ENCODE measurements at places on chromosomes 1 and 21. TPM values are rescaled to one million over a fixed set of nuclear protein-coding genes. Genes with fewer than 3 reads are reported as not detected.
A peak's percentile ranks its signal among the peaks of the same experiment; 100 is the strongest.

DNA sequence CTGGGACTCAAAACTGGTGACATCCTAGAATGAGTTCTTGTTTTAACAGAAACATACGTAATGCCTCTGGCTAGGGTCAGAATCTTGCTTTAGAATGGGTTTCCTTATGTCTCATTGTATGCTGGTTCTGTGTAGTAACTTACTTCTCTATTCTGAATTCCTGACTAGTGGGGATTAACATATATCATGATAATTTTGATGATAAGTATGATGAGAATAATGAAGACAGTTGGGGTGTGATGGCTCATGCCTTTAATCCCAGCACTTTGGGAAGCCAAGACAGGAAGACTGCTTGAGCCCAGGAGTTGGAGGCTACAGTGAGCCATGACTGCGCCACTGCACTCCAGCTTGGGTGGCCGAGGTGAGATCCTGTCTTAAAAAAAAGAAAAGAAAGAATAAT is 31.7 kb upstream of the CDC42BPA start:
- no peak for DNase-seq

The TENT5C gene
- total RNA-seq: 6.2 TPM

DNA sequence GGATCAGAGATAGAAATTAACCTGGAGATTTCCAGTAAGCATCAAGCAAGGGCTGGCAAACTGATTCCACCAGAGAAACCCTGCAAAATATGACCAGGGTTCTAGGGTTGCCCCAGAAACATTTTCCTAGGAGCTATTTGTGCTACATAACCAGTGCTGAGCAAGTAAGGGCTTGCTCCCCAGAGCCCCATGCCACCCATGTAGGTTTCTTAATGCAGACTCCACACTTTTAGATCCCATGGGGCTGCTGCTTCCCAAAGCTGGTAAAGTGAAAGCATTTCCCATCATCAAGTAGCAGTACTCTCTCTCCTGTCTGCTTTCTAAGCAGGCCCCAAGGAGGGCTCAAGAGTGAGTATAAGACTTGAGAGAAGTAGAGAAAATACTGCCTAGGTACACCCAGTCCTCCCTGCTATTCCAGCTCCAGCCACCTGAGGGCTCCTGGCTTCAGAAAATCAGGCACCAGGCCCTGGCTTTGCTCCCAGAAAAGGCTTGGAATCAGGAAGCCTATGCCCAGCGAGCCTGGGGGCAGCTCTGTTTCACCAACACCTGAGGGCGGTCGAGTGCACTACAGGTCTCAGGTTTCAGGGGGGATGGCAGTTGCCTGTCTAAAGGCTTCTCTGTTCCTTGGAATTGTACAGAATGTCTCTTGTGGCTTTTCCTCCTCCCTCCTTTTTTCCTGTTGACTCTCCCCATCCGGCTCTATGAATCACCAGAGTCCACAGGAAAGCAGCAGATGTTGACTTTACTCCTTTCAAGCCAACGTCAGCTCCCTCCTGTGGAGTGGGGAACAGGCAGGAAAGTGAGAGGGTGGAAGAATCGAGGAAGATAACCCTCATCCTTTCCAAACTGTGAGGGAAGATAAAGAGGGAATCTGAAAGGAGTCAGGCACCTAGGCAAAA is 6.2 kb upstream of the ANKRD35 start:
- peak; percentile 99 for DNase-seq

The NUAK2 gene
- total RNA-seq: 1.0 TPM

GRCh38 chr1:13700521-13701270 is 708 bp downstream of the PRDM2 start:
- DNase-seq: peak; percentile 34

The ZYG11A gene
- total RNA-seq: 0.77 TPM

The TAGLN2 gene
- 220 TPM for total RNA-seq

GRCh38 chr1:17259233-17259873 is 10.5 kb downstream of the PADI3 start:
- DNase-seq: peak; percentile 66

GRCh38 chr1:232600424-232601258 is 29.3 kb downstream of the SIPA1L2 start:
- peak; percentile 71 for DNase-seq

The ACTN2 gene
- total RNA-seq: under 0.01 TPM

GRCh38 chr1:17527036-17527914 is 12.2 kb upstream of the ARHGEF10L start:
- peak; percentile 46 for DNase-seq

The MPL gene
- total RNA-seq: not detected

The CHRM3 gene
- total RNA-seq: under 0.01 TPM

DNA sequence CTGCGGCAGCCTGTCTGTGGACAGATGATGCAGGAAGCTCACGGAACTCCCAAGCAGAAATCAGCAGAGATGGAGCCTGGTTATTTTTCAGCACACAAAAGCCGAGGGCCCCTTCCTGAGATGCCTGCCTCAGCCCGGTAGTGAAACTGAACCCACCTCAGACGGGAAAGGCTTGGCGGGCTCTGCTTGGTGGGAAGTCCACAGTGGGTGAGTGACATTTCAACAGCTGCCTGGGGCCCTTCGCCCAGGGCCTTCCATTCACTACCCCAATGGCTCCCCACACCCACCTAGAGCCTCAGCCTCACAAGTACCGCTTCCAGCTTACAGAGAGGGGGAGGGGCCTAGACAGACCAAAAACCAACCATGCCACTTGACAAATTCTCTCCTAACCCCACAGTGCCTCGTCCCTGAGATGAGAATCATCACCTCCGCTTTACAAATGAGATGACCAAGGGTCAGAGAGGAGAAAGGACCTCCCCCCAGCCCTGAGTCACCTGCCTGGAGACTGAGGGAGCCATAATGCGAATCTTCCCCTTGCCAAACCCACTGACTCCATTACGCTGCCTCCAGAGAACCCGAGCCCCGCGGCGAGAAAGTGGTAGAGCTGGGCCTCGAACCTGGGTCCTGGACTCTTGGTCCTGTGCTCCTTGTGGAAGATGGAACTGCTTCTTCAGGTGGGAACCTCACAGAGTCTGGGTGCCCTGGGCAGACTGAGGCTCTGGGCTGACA is 3.4 kb upstream of the ECE1 start:
- DNase-seq: no peak

DNA sequence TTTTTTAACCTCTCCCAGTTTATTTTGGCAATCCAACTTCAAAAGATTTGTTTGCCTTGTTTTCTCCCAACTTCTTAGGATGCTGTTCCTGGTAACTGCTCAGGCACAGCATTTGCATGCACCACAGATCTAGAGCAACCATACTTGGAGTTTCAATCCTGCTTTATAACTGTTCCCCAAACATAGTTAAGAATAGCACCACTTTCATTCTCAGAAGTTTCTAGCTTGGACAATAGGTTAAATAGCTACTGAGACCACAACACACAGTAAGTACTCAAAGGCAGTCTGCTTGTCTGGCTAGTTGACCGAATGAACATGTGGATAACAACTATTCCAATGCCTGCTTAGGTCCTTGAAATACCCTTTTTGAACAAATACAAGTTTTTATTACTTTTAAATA is 76.8 kb downstream of the FOXJ3 start:
- peak; percentile 42 for DNase-seq

The SPATA46 gene
- not detected for total RNA-seq

DNA sequence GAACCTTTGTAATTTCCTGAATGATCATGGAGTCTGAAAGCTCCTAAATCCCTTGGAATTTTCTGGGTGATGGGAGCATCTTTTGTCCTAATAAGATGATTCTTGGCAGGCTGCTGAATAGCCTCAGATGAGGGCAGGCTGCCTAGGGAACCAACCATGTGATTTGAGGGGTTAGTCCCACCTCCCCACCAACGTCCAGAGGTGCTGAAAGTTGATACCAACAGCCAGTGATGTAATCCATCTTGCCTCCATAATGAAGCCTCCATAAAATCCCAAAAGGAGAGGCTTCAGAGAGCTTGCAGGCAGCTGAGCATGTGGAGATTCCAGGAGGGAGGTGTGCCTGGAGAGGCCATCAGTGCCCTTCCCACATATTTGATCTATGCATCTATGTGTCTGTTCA is 43.7 kb downstream of the GTF2B start:
- DNase-seq: no peak

The CELSR2 gene
- total RNA-seq: 3.5 TPM

The CENPL gene
- 16.0 TPM for total RNA-seq

DNA sequence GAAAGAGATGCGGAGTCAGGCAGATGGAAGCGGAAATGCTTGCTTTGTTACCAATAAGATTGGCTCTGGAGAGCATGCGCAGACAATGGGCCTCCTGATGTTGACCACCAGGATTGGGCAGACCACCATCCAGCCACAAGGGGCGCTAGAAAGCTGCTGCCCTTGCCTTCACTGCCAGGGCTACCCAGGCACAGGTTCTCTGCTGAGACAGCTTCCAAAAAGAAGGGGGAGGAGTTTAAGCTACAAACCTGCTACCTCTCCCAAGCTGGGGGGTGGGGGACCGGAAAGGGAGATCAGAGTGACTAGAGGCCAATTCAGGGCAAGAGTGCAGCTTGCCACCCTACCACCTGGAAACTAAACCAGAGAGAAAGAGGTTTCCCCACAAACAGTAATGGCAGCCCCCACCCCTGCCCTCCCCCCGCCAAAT is 369.7 kb downstream of the RRAGC start:
- no peak for DNase-seq

The ST6GALNAC3 gene
- 0.51 TPM for total RNA-seq

- DNase-seq: no peak
These were observed 51.3 kb upstream of the ATP1A1 start for GRCh38 chr1:116321766-116322175.

- peak; percentile 59 for DNase-seq
These were observed 157.3 kb downstream of the KCNJ6 start for GRCh38 chr21:37758982-37759381.

- peak; percentile 36 for DNase-seq
These were observed 99.2 kb downstream of the C1orf21 start for GRCh38 chr1:184485751-184486723.

The TARBP1 gene
- total RNA-seq: 22.9 TPM

The NPR1 gene
- total RNA-seq: 0.66 TPM

GRCh38 chr1:46613661-46614603 is 2.7 kb downstream of the MOB3C start:
- DNase-seq: peak; percentile 82

GRCh38 chr1:99529002-99529401 is 116.9 kb upstream of the PALMD start:
- DNase-seq: no peak

DNA sequence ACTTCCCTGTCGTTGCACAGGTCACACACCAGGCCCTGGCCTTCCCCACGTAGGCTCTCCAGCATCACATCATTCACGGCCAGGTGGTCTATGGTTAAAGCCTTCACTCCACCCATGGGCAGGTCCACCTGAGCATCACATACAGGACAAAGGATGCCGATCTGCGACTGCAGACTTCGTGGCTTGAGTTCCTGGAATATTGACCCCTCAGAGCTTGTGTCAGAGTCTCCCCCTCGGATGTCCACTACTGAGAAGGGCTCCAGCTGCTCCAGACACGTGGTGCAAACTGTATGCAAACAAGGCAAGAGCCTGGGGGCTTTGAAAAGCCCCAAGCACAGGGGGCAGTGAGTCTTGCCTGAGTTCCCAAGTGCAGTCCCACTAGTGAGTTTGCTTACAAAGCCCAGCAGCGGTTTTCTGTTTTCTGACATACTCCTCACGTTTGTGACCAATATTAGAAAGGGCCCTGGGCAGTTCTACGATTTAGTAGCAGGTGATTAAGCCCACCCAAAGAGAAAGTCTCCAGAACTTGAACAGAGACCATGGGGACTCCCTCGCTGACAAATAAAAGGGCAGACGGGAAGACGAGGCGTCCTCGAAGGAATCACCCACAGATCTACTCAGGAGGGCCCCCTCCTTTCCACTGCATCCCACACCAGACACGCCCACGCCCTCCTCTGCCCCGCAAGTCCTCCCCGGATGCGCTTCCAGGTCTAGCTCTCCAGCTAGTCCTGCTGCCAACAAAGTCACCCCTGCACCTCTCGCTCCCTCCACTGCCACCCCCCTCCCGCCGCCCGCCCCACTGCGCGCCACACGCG is 568 bp downstream of the TRIM45 start:
- DNase-seq: no peak

- peak; percentile 19 for DNase-seq
These were observed 884 bp downstream of the SPATA6 start for GRCh38 chr1:48470950-48471690.

GRCh38 chr1:161285521-161285920 is 24.2 kb downstream of the MPZ start:
- no peak for DNase-seq

The HSD3B2 gene
- not detected for total RNA-seq

GRCh38 chr21:34022627-34023335 is 50.6 kb upstream of the MRPS6 start:
- DNase-seq: no peak

The CBS gene
- total RNA-seq: 113 TPM

The SERPINC1 gene
- under 0.01 TPM for total RNA-seq

GRCh38 chr1:212215910-212216309 is 69.3 kb upstream of the PPP2R5A start:
- no peak for DNase-seq

DNA sequence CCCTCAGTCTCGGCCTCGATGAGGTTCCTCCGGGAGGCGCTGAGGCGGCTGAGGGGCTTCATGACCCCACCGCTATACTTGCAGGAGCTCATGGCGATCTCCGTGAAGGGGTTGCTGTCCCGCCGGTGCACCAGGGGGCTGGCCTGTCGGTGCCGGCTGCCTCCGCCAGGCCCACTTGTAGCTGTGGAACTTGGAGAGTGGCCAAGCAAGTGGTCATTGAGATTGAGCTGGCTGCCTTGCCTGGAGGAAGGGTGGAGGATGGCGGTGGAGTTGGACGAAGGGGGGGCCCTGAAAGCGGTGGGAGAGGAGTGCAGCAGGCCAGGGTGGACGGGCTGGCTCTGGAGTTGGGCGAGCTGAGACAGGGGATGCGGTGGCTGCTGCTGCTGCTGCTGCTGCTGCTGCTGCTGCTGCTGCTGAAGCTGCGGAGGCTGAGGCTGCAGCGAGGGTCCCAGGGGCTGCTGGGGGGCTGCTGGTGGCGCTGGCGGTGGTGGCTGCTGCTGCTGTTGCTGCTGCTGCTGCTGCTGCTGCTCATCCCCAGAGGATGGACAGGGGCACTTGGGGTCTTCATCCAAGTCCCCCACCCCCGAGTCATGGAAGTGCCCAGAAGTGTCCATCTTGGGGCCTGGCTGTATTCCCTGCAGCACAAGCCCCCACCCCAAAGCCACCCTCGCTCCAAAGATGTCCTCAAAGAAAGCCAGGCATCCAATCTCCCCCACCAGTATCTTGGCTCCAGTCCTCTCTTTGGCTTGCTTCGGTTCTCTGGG is 548 bp downstream of the KCNN3 start:
- DNase-seq: peak; percentile 13

GRCh38 chr1:56447823-56448222 is 131.5 kb downstream of the PLPP3 start:
- no peak for DNase-seq

DNA sequence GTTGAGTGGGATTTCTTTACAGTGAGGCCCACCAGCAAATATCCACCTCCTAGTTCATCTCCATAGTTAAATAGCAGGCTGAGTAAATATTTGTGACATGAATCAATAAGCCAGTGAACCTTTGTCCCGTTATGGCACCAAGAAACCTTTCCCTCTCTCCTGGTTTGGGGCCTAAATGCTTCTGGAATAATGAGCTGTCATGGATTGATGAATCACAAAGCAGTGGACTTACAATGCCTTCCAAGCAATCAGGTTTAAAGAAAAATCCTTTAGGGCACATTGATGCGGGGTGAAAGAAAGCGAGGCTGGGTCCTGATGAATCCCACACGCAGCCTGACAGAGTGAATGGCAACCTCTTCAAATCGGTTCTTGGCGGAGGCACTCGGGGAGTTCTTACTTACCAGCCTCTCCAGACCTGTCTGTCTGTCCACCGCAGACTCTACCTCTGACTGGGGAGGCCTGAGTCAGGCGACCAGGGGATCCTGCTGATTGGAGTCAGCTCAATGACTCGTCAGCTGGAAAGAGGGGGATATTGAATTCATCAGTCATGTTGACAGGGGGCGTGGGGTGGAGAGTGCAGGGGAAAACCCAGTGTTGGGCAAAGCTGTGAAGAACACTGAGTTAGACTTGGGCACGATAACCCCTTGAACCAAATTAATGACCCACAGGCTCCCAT is 247.3 kb downstream of the PLPP3 start:
- peak; percentile 83 for DNase-seq

All from fibroblast of lung (primary cell).